ENCODE measurements at places on chromosomes 7 and 10.

GRCh38 chr10:124624466-124624865 is 119.7 kb downstream of the FAM53B start:
- DNase-seq = peak; percentile 23

GRCh38 chr7:155521743-155522398 is 24.5 kb downstream of the CNPY1 start:
- no peak for DNase-seq

DNA sequence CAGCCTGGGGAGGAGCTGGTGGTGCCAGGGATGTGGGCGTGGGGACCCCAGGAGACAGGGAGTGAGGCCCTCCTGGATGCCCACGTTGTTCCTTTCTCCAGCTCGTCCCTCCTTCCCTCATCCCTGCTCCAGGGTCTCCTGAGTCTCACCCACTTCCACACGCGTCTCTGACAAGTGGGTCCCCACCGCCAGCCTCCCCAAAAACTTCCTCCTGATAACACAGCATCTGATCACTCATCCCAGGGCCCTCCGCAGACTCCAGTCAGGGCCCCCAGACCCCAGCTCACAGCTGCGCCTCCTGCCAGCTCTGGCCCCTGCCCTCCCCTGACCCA is 60.6 kb upstream of the INPP5A start:
- DNase-seq = no peak

- no peak for DNase-seq
Measured at GRCh38 chr7:151408839-151409666, 785 bp downstream of the WDR86 start.

GRCh38 chr10:63515002-63515763 is 6.0 kb upstream of the REEP3 start:
- DNase-seq = no peak

GRCh38 chr10:125158275-125158600 is 2.1 kb downstream of the CTBP2 start:
- no peak for DNase-seq

DNA sequence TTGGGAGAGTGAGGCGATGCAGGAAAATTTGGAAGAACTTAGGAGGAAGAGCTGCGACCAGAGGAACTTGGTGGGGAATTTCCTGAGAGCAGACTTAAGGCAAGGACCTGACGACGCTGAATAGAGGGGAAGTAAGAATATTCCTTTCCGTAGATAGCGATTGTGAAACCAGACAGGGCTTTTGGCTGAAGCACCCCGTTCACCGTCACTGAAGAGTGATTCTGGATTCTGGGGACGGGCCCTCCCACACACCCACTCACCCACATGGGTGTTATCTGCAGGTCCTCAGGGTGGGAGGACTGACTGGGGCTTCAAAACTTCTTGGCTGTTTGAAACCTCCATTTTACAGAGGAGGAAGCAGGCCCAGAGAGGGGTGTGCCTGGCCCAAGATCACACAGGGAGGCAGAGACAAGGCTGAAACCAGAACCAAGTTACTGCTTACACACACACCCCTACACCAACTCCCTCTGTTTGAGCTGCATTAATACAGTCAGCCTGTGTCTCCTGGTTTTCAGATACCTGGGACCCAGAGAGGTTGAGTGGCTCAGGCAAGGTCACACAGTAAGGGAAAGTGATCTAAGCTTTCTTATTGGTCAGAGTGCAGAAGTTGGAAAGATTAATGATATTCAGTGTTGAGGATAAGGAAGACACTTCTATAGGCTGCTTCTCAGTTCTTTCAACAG is 37.2 kb upstream of the CDH23 start:
- no peak for DNase-seq

DNA sequence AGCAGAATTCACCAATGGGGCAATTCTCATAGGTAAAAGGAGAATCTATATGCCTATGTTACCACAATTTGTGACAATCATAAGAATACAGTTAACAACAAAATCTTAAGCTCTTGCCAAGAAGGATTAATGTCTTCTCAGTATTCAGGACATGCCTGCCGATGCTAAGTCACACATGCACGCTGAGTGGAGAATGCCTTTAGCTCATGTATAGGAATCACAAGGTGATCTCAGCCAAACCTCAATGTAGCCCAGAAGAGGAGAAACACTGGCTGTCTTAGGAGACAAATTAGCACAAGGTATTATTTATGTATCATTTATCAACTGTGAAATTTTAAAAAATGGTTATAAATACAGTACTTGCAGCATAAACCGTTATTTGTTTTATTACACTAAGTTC is 2.7 kb downstream of the HTR7 start:
- DNase-seq = no peak

GRCh38 chr7:34463830-34464229 is 194.2 kb upstream of the NPSR1 start:
- DNase-seq = no peak

DNA sequence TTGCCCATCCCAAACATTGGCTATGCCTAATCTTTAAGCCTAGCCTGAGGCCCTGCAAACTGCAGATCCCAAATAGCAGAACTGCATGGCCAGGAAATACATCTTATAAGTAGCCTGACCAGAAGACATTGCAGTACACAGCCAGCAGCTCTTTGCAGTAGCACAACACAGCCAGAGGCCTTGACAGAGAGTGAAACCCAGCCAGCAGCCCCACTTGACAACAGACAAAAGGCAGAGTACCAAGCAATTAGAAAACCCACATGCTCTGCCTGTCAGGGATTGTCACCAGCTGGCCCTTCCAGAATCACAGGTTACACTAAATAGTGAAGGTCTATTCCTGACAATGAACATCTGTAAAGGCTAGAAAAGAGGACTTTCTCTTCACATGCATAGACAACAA is 242.8 kb upstream of the TMEM72 start:
- no peak for DNase-seq
